Hematopoietic multipotent progenitor cell treated with erythropoietin and hydrocortisone succinate and interleukin-3 and kit ligand, for 6 days (in vitro differentiated cells): ENCODE measurements at places on chromosomes 13 and 19.
A peak's percentile ranks its signal among the peaks of the same experiment; 100 is the strongest.

GRCh38 chr13:48578516-48579164 is 45.8 kb upstream of the RCBTB2 start:
- DNase-seq = no peak

DNA sequence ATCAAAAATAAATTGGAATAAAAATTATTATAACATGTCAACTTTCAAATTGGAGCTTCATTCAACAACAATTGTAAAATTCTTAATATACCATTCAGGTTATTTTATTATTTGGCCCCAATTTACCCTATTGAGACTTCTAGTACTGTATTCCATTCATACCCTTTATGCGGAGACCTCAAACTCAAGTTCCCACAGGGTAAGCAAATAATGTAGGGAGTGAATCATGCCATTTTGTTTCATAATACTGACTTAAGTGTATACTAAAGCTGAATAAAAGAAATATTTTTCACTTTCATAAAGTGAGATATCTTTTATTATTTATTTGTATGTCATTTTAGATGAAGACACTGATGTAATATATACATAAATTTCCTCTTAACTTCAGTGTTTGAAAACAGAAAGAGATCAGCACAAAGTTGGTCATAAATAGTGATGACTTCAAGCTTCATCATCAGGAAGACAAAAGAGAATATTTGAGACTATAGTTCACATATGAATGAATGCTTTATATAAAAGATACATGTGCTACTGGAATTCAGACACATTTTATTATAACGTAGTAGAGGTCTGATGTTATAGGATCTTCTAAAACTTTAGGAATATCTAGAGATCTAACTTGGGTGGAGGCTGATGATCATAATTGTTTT is 894.4 kb upstream of the PCDH9 start:
- no peak for DNase-seq

DNA sequence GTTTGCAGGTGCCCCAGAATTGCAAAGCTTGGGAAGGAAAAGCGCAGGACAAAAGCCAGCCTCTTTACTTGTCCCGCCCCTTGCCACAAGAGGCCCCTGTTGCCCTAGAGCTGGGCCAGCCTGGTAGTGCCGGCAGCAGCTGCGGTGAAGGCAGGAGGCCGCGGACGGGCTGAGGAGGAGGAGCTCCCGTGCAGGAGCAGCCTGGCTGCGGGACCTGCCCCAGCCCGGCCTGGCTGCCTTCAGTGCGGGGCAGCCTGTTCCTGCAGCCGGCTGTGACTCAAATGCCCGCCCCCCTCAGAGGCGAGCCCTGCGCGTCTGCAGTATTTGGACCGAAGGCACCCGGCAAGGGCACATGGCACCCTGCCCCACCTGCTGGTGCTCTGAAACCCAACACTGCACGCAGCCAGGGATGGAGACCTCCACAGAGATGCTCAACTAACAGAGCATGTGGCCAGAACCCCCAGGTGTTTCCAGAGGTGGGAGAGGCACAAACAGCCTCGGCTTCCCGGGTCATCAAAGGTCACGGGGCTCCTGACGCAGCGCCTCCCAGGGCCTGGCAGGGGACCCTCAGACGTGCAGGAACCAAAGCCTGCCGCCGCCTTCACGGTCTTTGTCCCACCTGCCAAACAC is 29.7 kb downstream of the NAXD start:
- DNase-seq = peak; percentile 84

DNA sequence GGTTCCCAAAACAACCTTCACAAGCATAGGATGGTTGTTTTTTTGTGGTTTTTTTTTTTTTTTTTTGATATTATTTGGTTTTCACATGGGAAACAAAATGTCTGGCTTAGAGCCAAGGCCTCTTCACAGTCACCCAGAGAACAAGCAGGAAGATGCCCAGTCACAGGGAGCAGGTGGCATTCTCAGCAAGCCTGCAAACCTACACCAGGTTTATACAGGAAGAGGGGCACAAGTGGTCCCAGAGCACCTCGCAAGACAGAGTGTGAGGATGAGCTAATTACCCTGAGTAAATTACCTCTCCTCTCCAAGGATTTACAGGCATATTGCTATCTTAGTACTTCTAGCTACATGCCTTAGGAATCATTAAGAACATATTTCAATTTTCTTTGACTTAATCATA is 1375.6 kb downstream of the EFNB2 start:
- no peak for DNase-seq

DNA sequence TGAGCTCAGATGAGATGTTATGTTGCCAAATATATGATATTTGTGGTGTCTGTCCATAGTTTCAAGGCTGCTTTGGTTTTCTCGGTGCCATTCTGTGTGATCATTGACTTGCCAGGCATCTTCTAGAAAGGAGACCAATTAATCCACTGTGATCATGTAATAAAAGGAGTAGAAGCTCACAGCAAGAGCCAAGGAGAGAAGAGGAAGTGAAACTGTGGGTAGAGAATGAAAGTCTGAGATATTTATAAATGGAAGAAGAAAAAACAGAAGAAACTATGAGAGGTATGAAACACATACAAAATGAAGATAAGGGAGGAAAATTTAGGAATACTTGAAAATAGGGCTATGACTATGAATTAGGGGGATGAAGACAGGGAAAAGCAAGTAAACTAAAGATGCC is 11.1 kb upstream of the ZNF613 start:
- DNase-seq = no peak

DNA sequence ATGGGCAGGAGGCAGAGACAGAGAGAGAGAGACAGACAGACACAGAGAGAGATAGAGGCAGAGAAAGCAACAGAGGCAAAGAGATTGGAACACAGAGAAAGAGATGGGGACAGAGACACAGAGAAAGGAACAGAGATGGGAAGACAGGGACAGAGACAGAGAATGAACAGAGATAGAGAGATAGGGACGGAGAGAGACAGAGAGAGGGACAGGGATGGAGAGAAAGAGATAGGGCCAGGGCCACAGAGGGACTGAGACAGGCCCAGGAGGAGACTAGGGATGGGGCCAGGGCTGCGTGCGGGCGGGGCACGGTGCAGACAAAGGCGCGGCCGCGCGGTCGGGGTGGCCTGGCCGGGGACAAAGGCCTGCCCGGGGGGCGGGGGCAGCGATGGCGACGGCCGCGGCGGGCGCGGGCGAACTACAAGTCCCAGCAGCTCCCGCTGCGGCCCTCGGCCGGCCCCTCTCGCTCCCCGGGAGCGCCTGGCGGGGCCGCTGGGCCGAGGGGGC is at the start of gene ZNF358:
ZNF358 (plus strand) TSS at position 459 of the 507 bp plus-strand sequence. CDS start 3,140 bp downstream, outside the sequence.
- DNase-seq = peak; percentile 67

DNA sequence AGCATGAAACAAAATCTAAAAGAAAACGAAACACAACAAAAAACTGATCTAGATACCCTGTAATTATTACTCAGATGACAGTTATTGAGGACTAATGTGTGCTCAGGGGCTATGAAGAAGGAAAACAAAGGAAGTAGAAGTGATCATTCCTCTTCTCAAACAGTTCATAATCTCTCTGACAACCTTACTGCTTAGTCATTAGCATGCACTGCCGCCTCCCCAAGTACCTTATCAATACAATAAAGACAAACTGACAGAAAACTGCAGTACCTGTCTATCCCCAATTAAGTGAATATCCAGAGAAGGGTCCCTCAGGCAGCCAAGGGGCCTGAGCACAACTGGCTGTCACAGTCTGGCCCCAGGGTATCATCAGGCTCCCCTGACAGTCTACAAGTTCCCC is 22.0 kb upstream of the POU4F1 start:
- DNase-seq = peak; percentile 75

- no peak for DNase-seq
Observed at GRCh38 chr19:29587518-29587986, 18.5 kb upstream of the POP4 start.

DNA sequence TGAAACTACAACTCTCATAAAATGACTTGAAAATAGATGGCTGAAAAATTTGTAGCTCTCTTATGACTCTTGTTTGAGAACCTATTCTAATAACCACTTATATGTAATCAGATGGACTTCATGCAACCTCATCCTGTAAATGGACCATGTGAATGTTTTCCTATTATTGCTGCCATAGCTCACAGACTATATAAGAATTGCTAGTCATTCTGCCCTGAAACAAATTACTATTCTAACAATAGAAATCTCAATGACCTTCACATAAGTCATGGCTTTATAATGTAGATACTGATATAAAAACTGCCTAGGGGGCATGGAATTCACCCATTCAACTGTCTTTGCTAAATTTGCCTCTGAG is 1111.0 kb upstream of the ATXN8OS start:
- DNase-seq = no peak

GRCh38 chr13:99308471-99309087 is 1.4 kb upstream of the GPR183 start:
- no peak for DNase-seq

DNA sequence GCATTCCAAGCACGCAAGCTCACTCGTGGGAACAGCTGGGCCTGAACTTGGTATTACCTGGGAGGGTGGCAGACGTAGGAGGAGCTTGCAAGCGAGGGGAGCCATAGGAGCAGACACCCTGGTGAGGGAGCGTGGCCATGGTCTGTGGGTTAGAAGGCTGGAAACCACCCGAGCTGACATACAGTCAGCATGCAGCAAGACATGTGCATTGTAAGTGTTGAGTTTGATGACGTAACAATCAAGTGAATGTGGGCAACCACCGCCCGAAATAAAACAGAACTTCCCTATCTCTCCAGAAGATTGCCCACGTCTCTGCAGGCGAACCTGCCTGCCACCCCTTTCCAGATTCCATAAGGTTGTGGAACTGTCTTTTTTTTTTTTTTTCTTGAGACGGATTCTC is 26.8 kb downstream of the UBXN6 start:
- DNase-seq = peak; percentile 72

GRCh38 chr19:8488365-8488764 is 14.1 kb downstream of the PRAM1 start:
- no peak for DNase-seq

DNA sequence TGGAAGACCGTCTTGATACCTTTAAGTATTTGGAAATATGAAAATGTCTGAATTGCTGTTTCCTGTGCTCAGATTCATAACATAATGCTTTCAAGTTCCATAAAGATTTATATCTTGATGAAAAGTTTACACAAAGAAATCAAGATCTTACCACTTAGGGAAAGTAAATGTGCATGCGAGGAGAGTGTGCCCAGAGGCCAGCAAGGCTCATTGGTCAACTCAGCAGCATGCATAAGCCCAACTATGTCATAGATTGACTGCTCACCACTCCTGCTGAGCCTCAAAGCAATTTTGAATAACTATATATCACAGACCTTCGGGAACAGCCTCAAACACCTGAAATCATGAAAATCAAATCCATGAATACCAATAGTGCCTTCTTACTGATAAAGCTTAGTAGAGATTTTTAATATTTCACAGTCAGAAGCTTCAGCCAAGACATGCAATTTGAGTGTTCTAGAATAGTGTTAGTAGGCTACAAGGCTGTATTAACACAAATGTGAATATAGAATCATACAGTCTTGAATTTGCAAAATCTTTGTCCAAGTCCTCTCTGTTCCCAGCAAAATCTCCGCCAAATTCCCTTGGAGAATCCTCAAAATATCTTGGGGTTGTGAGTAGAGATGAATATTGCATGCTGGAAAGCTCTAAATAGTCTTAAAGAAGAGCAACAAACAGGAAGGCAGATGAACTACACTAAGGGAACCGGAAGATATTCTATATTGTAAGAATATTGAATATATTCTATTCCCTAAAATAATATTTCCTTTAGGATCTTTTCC is 124.1 kb downstream of the DCLK1 start:
- DNase-seq = no peak

- DNase-seq = no peak
Observed at GRCh38 chr13:41144576-41144975, 12.0 kb upstream of the KBTBD6 start.

GRCh38 chr13:109500146-109500773 is 286.1 kb downstream of the IRS2 start:
- DNase-seq = no peak

GRCh38 chr19:19587771-19588170 is 30.7 kb downstream of the PBX4 start:
- DNase-seq = no peak

DNA sequence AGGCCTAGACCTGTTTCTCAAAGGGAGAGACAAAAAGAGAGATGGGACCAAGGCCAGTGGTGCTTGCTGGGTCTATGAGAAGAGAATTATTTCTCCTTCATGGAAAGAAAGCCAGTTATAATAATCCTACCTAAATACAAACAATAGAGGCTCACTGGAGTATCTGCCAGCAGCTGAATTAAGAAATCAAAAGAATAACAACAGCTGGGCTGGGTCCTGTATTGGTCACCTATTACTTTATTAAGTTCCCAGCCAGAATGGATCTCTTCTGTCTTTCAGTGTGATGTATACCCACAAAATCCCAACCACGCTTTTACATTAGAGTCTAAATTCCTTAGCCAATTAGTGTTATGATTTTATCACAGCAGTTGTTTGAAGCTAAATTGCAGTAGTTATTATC is 297.8 kb upstream of the DACH1 start:
- no peak for DNase-seq

DNA sequence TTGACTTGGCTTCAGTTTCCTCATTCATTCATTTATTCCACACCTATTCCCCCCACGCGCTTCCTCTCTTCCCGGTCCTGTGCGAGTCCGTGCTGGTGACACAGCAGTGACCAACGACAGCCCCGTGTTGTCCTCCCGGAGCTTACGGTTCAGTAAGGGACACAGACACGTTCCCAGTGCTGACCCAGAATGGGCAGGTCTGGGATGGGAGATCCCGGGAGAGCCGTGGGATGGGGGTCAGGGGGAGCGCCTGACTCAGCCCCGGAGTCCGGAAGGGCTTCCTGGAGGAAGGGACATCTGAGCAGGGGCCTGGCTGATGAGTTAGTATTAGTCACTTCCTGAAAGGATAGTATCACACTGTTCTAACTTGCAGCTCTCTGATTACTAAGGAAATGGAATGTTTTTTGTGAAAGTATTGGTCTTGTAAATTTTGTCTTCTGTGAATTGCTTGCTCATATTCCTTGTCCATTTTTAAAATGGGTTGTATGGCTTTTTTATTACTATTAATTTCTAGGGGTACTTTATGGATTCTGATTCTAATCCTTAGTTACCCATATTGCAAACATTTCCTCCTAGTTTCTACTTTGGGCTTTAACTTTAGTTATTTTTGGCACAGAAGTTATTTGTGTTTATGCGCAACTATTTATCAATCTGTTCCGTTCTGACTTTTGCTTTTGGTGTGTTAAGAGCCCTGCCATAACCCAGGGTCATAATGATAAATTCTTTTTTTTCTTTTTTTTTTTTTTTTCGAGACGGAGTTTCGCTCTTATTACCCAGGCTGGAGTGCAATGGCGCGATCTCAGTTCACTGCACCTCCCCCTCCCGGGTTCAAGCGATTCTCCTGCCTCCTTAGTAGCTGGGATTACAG is 708 bp upstream of the ERCC1 start:
- DNase-seq = peak; percentile 78

- peak; percentile 97 for DNase-seq
Observed at GRCh38 chr19:45670670-45671453, 2.8 kb downstream of the GIPR start.

- DNase-seq = no peak
Observed at GRCh38 chr13:80312967-80313366, 28.0 kb downstream of the SPRY2 start.

- no peak for DNase-seq
Observed at GRCh38 chr19:29552454-29553280, 26.9 kb downstream of the VSTM2B start.
